ENCODE measurements at places on chromosomes 13 and 19. TPM values are rescaled to one million over a fixed set of nuclear protein-coding genes. Genes with fewer than 3 reads are reported as not detected.

GRCh38 chr19:29681422-29682235, 16.4 kb downstream of the PLEKHF1 start:
- DNase-seq: no peak

DNA sequence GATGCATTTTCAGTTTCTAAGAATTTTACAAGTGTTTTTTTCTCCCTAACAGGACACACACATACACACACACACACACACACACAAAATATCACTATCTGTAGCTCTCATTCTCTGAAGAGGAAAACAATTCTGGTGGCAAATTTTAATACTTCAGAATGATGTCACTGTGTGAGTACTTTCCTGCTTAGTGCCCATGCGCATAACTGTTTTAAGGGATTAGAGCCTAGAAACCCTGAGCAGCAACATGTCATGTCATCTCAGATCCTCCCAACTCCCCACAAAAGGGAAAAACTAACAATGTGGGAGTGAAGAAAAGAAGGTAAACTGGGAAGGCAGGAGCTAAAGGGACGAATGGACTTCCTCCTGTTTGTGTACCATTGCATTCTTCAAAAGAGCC, 401.2 kb downstream of the SPRY2 start:
- DNase-seq: no peak

DNA sequence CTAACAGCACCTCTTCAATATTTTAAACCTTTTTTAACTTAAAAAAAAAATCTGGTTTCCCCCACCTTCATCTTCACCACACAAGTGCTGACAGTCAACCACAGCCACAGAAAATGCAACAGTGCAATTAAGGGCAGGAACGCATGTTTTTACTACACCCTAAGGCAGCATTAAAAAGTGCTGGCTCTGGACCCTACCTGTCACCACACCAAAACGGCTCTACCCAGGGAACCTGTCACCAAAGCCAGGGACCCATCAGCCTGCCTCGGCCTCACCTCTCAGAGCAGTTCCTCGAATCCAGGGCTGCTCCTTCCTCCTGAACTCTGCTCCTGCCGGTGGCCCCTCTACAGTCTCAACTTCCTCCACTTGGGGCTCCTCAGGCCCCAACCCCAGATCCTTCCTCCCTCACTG, 22.5 kb upstream of the SLC35E1 start:
- no peak for DNase-seq

- no peak for DNase-seq
Observed at GRCh38 chr19:23851966-23852365, 62.7 kb upstream of the ZNF726 start.

The ZSCAN4 gene
- not detected for total RNA-seq
